ENCODE measurements at places on chromosomes 4 and X.

DNA sequence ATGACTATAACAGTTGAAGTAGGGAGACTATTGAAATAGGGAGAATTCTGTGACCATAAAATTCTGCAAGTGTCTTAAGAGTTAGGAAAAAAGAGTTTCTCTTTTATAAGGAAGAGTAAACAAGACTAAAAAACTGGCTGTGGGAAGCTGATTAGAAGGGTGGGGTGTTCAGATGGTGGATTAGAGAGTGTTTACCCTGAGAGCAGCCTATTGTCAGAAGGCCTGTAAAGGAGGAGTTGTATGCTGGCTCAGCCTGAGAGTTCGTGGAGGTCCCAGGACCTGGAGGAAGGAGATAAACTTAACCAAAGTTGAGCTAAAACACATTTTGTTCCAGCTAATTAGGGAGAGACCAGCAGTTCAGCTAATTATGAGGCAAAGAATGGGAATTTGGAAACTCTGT is 629.7 kb downstream of the PCDH7 start:
- DNase-seq: no peak

DNA sequence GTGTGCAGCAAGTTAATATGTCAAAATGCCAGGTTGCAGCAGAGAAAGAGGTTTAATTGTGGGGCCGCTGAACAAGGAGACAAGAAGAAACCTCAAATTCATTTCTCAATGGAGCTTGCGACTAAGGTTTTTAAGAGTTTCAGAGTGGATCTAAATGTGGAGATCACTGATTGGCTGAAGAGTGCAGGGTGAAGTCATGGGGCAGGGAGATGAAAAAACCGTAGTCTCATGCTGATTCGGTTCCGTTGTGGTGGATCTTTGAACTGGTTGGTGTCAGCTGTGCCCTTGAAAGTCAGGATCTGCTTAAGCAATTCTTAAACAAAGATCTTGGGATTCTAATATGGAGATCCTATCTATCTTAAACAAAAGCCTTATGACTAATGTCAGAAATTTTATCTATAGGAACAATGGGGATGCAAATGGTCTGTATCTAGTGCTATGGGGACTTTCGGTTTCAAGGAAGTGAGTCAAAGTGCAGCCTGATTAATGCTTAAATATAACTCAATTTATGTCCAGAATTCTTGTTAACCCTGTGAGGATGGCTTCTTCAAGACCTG is 173.9 kb upstream of the CENPE start:
- no peak for DNase-seq

- DNase-seq: no peak
These were observed 20.9 kb downstream of the NELFA start for GRCh38 chr4:1987721-1988326.

DNA sequence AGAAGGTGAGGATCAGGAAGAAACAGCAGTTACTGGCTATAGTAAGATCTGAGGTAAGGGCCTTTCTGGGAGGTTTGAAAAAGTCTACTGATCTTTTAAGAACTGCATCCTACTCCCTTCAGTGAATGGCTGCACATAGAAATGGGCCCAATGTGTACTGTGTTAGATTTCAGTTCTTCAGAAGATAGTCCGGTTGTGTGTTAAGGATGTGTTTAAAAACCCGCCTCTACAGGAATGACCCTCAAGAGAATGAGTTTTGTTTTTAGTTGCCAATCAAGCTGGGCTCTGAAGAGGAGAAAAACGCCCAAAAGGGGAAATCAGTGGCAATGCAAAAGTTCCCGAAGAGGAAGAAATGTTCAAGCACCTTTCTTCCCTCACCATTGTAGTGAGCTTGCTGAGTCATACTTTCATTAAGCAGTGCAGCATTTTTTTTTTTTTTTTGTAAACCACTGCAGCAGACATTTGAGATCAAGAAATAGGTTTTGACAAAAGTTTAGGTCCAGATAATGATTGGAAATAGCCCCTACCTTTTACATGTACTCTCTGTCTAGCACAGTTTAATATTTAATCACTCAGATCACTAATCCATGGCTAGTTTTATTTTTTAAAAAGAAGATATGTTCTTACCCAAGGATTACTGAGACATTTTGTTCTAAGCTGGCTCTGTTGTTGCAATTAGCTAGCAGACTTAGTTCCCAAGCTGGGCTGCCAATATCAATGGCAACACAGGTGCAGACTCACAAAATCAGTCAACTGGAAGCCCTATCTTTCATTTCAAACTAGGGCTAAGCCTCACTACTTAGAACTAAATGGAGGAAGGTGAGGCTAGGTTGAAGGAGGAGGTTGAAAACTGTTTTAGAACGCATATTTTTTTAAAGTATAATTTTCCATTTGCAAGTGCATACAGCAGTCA is 7.0 kb upstream of the TRPC5OS start:
- DNase-seq: no peak

- DNase-seq: no peak
These were observed 61.3 kb downstream of the SH3RF1 start for GRCh38 chr4:169209388-169209883.

DNA sequence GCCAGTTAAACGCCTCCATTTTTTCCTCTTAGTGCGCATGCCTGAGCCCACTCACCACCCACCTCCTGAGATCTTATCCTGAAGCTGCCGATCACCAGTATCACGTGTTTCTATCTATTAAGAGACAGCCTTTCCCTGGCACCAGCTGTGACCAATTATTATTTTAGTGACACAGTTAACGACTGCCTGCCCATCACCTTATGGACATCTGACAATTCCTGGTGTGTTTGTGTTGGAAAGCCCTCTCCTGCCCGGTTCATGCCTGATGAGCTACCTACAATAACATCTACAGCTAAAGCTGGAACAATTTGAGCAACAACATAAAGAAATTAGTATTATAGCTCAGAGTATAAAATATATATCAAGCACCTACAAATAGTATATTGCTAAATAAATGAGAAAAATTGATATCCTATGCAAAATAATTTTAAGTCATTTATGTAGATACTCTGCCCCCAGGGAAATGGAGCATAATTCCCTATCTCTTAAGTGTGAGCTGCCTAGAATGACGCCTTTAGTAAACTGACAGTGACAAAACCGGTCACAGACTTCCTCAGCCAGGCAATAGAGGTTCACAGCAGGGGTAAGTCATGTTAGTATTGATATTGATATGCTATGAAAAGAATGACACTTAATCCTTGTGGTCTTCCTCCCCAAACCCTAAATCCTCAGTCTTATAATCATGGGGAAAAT is 862.2 kb downstream of the TRAM1L1 start:
- DNase-seq: no peak
